ENCODE measurements at places on chromosomes 2 and 18.

GRCh38 chr2:99545604-99546003 lies 55.8 kb upstream of the REV1 start:
- DNase-seq: no peak

- DNase-seq: no peak
Measured at GRCh38 chr2:24058564-24059271, 9.2 kb downstream of the FKBP1B start.

GRCh38 chr2:199191461-199191860 lies 266.3 kb downstream of the SATB2 start:
- DNase-seq: no peak

DNA sequence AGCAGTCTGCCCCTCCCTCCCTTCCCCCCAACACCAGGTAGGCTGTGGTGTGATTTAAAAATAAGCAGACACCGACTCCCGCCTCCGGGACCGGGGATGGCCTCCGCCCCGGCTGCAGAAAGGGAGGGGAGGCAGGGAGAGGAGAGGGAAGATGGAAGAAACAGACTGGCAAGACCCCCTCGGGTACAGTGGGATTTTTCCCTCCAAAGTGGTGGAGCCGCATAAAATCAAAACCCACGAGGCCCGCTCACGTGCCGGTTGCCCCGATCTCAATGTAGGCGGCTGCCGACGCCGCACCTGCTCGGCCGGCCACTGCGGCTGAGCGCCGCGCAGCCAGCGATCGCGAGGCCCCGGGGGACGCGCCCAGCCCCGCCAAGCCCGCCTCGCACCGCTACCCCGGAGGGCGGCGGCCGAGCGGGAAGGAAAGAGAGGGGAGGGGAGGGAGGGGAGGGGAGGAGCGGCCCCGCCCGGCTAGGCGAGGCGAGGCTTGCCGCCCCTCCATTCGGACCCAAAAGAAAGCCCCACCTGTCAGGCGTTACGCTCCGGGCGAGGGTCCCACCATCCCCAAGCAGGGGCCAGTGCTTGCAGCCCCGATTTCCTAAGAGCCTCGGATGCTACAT lies 811 bp downstream of the ADD2 start:
- no peak for DNase-seq

DNA sequence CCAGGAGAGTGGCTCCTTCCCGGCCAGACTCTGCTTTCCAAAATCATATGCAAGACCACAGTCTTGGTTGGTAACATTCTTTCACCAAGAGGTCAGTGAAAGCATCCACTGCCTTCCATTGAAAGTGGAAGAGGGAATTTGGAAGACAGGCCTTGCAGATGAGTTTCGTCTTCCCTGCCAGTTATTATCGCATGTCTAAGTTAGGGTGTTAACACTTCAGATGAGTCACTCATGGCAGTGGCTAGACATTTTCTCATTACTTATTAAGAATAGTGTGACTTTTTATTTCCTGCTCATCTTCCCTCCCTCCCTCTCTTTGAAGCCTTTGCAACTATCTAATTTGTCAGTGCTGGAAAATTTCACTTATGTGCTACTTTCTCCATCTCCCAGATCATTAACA lies 102.9 kb upstream of the EPB41L3 start:
- no peak for DNase-seq

- DNase-seq: no peak
Measured at GRCh38 chr18:29271501-29271900, 1094.6 kb upstream of the CDH2 start.

DNA sequence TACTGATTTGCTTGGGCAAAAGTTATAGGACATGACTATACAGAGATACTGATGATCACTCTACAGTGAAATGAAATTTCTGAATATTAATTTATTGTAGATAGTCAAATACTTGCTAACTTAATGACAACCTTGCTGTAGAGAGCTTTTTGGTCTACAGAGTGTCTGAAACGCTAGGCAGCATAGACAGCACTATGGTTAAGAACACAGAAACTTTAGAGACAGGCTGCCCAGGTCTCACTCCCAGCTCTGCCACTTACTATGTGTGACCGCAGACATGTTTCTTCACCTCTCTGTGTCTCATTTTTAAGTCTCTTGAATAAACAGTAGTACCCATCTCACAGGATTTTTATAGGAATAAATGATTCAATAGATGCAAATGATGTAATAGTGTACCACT lies 247.0 kb downstream of the TCF4 start:
- DNase-seq: no peak

DNA sequence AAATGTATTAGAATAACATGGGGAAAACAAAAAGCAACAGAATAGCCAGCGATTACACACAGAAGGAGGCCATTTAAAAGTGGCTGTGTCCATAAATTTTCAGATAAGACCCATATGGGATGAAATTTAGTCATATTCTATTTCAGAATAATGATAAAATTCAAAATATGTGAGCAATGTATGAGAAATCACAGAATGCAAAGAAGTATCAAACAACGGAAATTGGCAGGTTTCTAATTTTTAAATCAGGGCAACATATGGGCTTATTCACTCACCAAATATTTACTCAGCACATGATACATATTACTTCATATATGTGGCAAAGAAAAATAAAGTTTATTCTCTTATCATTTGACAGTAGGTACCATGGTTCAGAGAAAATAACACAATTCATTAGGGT lies 208.5 kb downstream of the GRB14 start:
- no peak for DNase-seq

- no peak for DNase-seq
Measured at GRCh38 chr2:95388091-95388692, 14.3 kb upstream of the FAHD2A start.

GRCh38 chr2:231991664-231992063 lies 30.2 kb downstream of the DIS3L2 start:
- DNase-seq: no peak

DNA sequence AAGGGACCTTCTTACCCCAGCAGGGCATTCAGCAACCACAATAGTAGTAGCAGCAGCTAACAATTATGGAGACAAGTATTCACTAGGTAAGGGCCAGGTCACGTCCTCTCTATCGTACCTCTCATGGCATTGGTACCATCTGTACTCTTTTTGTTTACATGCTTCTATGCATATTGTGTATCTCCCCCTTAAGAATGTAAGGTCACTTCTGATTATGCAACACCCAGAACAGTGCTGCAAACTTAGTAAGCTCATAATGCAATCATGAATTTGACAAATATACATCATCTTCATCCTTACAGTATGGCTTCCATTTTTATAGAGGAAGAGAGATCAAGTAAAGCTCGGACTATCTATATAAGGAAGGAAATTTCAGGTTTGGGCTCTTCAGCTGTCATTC lies 46.1 kb downstream of the SPRED2 start:
- DNase-seq: no peak

GRCh38 chr2:238161291-238162051 lies 2.7 kb downstream of the ERFE start:
- DNase-seq: no peak

DNA sequence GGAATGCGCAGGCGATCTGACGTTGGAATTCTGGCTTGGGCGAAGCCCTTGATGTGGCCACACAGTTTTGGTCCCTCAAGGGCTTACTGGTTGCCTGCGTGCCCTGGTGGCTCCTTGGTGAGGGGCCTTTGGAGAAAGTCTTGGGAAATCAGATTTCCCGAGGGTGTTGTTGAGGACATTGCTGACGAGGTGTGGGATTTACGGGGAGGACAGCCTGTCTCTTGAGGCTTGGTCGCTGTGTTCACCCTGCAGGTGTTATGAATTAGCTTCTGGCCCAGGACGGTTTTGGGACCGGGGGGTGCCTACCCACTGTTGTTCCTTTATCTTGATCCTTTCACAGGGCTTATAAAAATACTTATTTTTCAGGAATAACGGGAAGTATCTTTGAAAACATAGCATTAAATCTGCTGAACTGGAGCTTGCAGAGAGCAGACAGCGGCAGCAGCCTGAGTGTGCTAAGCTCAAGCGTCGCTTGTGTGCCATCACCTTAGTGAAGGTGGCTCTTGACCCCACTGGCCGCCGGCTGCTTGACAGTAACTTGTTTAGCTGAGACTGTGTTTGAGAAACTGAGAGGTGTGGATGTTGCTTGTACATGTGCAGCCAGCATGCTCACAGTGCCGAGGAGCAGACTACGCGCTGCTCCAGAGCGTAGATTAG lies 4.2 kb downstream of the CTDP1 start:
- DNase-seq: no peak

DNA sequence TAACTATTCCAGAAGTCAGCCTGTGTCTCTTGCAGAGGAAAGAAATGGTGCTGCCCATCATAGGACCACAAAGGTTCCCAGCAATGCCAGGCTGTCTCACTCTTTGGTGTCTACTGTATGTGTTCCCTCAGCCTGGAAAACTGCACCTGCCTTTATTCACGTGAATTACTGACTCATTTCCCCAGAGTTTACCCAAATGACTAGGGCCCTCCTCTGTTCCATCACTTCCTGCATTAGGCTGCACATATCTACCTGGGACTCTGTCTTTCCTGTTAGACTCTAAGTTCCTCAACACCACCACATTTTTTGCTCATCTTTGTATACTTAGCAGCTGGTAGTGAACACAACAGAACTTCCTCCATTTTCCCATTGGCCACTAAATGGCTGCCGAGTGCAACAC lies 188.3 kb downstream of the FHOD3 start:
- DNase-seq: no peak

DNA sequence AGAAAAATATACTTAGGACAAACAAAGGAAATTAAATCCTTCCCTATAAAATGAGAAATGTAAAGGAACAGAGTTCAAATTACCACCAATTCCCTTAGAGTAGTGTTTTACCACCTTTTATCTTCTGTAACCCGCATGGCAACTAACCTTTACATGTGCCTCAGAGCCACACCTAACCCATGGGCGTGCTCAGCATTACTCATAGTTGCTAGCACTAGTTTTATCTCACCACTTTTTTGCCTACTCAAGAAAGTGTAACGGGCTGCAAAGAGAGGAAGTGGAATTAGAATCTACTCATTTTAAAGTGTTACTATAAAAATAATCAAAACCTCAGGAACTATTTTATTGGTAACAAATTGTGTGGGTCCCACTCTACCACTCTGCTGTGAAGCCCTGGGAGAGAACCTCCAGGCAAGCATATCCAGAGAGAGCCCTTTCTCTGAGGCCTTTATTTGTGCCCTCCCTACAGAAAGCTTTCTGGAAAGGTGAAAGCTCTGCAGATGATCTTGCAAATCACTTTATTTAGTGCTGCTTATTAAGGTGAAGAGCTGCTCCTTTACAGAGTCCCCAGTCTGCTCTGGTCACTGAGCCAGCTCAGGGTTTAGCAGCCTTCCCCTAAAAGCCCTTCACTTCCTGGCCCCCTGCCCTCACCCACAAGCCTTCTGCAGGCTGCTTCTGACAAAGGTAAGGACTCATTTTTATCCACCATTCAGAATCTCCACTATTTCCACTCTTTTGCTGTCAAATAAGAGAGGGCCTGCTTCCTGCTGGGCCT lies 98.8 kb downstream of the TRABD2A start:
- peak; percentile 54 for DNase-seq

- no peak for DNase-seq
Measured at GRCh38 chr2:178204977-178205376, 10.7 kb downstream of the OSBPL6 start.

GRCh38 chr18:13260935-13261640 lies 42.5 kb downstream of the LDLRAD4 start:
- no peak for DNase-seq
